Smooth muscle cell of the coronary artery (primary cell): ENCODE measurements at places on chromosomes 2 and 18. TPM values are rescaled to one million over a fixed set of nuclear protein-coding genes. Genes with fewer than 3 reads are reported as not detected.

The FAM124B gene
- total RNA-seq, result 0.08 and 0.12 TPM in 2 replicates

The DYNAP gene
- total RNA-seq, result not detected in 2 replicates

The ATRAID gene
- 183 and 253 TPM in 2 replicates for total RNA-seq

The MC5R gene
- total RNA-seq, result not detected in 2 replicates

The RUFY4 gene
- 0.08 TPM in 1 of 2 replicates, not detected in the other for total RNA-seq
